ENCODE measurements at places on chromosomes 2 and 18.

GRCh38 chr2:125643128-125643527, 1012.8 kb upstream of the GYPC start:
- no peak for DNase-seq

GRCh38 chr2:128566671-128567070, 248.0 kb upstream of the HS6ST1 start:
- DNase-seq = no peak

GRCh38 chr18:79690071-79690470, 10.5 kb downstream of the CTDP1 start:
- DNase-seq = no peak

- no peak for DNase-seq
These were observed 11.3 kb upstream of the FSHR start for GRCh38 chr2:49165662-49166061.

DNA sequence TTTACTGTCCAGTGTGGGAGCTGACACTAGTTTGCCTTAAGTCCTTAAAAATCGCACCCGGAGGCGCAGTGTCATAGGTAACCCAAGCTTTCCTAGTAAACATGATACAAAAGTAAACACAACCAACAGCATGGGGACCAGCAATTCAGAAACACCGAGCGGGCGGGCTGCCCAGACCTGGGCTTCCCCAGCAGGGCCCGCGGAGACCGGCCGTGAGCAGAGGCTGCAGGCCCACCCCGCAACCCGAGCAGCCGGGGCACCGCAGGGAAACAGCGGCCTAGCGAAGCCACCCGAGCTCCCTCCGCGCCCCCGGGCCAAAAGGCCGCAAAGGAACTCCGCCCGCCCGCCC, 296 bp downstream of the TTC21B start:
- no peak for DNase-seq

DNA sequence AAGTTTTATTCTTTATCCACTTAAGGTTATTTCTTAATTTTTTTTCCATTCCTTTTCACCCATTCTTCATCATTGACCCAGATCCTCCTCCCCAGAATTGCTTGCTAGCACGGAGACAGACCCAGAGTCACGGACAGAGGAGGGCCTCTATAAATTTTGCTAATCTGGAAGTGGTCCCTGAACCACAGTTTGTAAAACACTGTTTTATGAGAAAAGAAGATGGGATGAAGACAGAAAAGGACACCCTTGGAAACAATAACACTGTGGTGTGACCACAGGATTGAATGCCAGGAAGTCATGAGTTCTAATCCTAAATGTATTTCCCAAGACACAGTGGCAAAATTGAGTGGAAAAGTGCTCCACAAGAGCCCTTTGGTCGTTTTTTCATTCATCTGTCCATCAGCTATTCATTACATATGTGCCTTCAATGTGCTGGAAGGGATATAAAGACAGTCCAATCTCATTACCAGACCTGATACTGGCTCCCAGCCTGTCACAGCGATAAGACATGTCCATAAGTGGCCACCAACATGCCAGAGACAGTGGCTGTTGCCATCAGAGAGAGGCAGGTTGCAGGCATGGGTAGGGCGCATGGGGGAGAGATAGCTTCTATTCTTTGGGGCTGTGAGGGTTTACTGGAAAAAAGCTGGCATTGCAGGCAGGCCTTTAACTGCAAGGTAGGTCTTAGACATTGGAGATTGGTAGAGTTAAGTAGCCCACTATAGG, 175.2 kb upstream of the ALPP start:
- no peak for DNase-seq

DNA sequence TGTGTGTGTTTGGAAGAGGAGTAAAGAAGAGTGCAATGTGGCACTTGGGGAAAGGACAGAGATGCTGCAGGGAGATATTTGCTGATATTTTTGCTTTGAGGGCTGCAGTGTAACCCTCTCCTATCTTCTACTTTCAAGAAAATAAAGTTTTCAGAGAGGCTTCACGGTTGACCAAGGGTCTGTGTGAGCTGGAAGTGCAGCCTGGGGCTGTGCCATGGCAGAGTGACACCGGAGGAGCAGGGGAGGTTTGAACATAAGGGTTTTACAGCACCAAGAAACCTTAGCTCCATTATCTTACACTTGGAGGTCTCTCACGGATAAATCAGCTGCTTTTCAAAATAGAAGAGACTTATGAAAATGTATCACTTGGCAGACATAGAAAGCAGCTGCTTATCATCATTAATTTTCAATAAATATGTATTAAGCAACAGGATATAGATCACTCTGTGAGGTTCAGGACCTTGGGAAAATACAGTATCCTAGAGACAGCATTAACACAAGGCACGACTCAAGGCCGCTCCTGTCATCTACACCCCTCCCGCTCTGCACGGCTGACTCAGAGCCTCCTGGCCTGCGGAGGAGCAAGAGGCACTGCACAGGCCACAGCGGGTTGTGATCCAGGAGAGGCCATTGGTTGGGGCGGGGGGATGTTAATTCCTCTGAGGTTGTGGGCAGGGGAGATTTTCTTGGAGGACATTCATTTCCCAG, 127.8 kb downstream of the COPS8 start:
- no peak for DNase-seq

DNA sequence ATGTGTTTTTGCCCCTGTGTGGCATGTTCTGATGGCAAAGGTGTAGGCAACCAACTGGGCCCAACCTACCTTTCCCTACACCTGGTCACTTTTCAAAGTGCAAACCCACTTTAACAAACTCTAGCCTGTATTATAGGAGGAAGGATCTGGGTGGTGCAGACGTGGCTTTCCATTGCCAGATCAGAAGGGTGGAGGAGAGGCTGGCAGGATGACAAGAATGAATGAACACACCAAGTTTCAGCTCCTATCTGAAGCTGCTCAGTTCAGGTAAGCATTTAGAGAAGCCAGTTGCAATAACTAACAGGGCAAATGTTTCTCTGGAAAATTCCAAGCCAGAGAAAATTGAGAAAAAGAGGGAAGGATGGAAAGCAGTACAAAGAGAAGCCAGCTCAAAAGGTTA, 707 bp upstream of the SERPINB7 start:
- DNase-seq = no peak

GRCh38 chr2:119476301-119477112, 44.9 kb downstream of the TMEM37 start:
- DNase-seq = peak; percentile 7

GRCh38 chr2:5845798-5846330, 153.7 kb downstream of the SOX11 start:
- no peak for DNase-seq

- DNase-seq = no peak
These were observed 45.8 kb upstream of the OTOF start for GRCh38 chr2:26523750-26524149.

DNA sequence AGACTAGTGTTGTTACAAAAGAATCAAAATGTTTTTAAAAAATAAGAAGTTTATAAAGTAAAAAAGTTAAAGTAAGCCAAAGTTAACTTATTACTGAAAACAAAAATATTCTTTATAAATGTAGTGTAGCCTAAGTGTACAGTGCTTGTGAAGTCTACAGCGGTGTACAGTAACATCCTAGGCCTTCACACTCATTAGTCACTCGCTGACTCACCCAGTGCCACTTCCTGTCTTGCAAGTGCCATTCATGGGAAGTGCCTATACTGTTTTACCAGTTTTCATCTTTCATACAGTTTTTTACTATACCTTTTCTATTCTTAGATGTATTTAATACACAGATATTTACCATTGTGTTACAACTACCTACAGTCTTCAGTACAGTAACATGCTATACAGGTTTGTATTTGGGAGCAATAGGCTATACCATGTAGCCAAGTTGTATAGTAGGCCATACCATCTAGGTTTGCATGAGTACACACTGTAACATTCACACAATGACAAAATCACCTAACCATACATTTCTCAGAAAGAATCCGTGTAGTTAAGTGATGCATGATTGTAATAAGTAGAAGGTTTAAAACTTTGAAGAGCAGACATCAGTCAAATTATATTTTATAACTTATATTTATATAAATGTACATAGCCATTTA, 13.4 kb downstream of the SERPINB7 start:
- DNase-seq = peak; percentile 43

- no peak for DNase-seq
These were observed 539.4 kb downstream of the ZNF804A start for GRCh38 chr2:185137700-185138099.

DNA sequence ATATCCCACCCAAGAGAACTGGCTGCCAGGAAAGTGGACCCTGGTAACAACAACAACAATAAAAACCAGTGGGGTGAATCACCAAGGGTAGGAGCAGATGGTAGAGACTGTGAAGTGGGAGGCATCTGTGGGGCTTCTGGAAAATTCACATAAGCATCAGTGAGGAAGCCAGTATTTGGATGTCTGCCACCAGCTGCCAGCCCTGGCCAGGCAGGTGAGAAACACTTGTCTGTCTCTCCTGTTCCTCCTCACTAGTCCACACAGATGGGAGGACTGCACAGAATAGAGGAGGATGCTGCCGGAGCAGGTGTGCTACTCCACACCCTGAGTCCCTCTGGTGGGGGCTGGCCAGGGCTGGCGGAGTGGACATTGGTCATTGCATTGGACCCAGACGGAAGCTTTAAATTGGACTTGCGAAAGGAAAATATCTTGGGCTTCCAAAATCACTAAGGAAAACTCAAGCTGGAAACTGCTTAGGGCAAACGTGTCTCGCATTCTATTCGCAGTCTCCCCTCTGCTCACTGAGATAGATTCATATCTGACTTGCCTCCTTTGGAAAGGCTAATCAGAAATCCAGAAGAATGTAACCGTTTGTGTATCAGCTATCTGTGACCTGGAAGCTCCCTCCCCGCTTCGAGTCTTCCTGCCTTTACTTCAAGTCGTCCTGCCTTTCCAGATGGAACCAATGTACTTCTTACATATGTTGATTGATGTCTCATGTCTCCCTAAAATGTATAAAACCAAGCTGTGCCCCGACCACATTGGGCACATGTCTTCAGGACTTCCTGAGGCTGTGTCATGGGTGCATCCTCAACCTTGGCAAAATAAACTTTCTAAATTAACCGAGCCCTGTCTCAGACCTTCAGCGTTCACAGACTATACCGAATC, 69.1 kb downstream of the NAB1 start:
- DNase-seq = no peak

- no peak for DNase-seq
These were observed 7.1 kb upstream of the KLF11 start for GRCh38 chr2:10036095-10036884.

- no peak for DNase-seq
These were observed 43.9 kb upstream of the B3GNT7 start for GRCh38 chr2:231351648-231352047.

GRCh38 chr2:150047620-150048222, 439.7 kb downstream of the RND3 start:
- no peak for DNase-seq

GRCh38 chr2:28956890-28957289, 24.2 kb upstream of the TOGARAM2 start:
- DNase-seq = no peak

- no peak for DNase-seq
These were observed 18.0 kb upstream of the GLS start for GRCh38 chr2:190862571-190862991.

GRCh38 chr2:189836644-189837043, 52.4 kb downstream of the PMS1 start:
- DNase-seq = no peak

- DNase-seq = no peak
These were observed 10.4 kb downstream of the IL1RN start for GRCh38 chr2:113137827-113138226.

DNA sequence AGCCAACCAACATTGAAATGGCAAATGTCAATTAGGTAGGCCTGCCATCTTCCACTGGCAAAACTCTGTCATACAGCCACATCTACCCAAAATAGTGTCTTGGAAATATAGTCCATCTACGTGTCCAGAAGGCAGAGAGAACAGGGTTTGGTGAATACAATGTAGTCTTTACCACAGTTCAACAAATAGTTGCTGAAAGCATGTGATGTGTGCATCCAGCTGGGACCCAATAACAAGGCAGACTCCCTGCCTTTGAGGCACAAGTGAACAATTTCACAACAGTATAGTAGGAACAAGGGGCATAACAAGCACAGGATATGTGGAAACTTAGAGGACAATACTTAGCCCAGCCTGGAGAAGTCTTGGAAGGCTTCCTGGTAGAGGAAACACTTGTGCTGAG, 72.6 kb downstream of the EVA1A start:
- no peak for DNase-seq

GRCh38 chr18:22293417-22293816, 124.0 kb downstream of the GATA6 start:
- DNase-seq = no peak

DNA sequence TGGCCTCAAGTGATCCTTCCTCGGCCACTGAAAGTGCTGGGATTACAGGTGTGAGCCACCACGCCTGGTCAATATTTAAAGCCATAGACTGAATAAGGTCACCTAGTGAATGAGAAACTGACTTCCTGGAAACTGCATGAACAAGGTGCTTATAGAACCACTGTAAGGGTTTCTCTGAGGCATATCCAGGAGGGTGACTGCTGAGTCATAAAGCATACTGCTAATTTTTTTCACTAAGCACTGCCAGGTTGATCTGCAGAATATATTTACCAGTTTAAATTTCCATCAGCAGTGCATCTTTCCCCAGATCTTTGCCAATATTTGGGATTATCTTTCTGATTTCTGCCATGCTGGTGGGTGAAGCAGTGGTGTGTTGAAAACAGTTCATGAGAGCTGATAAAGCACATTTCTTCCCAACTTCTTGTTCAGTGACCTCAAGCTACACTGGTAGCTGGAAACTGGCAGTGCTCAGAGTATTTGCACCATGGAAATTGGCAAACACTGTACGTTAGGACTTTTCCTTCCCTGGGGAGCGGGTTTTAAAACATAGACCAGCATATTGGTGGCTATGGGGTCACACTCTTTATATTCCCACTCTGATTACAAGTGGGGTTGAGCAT, 4.2 kb upstream of the CLIP4 start:
- DNase-seq = no peak

Measured in activated T-cell treated with anti-CD3 and anti-CD28 coated beads for 24 hours (primary cell).